NCI-H446 treated with DMSO at 0.1 percent for 48 hours (cell line): ENCODE measurements at places on chromosomes 5 and 9.

DNA sequence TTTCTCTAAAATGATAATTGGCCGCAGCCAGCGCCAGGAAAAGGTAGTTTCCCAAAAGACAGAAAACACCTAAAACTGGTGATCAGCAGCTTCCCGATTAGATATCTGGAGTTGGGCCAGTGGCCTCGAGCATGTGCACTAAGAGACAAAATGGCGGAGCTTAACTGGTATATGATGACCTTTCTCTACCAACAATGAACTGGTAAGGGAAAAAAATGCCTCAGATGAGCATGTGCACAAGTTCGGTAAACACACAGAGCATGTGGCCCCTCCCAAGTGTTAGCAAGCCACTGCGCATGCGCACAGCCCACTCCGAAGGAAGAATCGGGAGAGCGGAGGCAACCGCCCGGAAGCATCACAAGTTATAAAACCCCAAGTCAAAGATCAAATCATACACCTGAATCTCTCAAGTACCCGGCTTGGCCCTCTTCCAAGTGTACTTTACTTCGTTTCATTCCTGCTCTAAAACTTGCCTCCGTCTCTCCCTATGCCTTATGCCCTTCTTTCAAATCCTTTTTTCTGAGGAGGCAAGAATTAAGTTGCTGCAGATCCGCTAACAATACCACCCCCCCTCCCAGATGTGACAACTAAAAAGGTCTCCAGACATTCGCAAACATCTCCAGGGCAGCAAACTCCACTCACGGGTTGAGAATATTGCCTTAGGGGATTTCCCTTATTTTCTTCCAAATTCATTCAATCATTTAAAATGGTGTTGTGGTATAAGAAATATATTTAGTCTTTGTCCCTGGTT lies 15.0 kb upstream of the PTBP3 start:
- no peak for DNase-seq

DNA sequence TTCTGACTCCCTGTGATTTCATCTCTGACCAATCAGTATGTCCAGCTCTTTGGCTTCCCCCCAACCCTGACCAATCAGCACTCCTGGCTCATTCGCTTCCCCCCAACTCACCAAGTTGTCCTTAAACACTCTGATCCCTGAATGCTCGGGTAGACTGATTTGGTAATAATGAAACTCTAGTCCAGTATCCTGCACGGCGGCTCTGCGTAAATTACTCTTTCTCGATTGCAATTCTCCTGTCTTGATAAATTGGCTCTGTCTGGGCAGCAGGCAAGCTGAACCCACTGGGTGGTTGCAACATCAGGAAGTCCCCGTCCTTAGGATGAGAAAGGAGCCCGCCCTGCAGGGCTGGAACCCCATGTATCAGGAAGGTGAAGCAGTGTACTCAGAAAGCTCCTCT lies 10.4 kb downstream of the FCN2 start:
- DNase-seq, result no peak

GRCh38 chr5:111738118-111738517 lies 18.9 kb downstream of the NREP start:
- DNase-seq, result no peak

GRCh38 chr5:114176356-114176755 lies 185.5 kb upstream of the KCNN2 start:
- DNase-seq, result no peak

DNA sequence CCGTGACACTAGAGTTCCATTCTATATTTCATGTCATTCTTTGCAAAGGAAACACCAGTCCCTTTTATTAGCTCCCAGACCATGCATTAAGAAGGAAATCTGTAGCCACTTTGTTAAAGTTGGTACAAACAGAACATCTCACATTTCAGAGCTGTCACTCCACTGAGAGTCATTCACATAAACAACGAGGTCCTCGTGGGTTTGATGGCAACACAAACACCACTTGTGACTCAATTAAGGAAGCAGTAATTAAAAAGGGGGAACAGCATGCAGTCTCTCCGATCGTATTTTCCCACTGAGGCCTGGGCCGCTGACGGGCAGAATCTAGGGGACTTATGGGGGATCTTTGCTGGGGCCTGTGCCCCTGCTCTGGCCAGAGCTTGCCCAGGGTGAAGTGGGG lies 94.2 kb upstream of the ZNF618 start:
- DNase-seq, result no peak

- no peak for DNase-seq
These were observed 415.2 kb upstream of the SMARCA2 start for GRCh38 chr9:1599961-1600360.

DNA sequence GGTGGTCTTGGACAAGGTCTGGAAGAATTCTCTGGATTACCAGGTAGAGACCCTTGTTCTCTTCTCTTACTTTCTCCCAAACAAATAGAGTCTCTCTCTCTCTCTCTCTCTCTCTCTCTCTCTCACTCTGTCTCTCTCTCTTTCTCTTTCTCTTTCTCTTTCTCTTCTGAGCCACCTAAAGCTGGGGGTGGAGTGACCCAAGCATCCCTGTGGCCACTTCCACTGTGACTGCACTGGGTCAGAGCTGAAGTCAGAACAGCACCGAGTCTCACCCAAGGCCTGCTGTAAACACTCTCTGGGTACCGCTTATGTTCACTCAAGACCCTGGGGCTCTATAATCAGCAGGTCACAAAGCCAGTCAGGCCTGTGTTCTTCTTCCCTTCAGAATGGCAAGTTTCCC lies 513.7 kb downstream of the EBF1 start:
- DNase-seq, result no peak

DNA sequence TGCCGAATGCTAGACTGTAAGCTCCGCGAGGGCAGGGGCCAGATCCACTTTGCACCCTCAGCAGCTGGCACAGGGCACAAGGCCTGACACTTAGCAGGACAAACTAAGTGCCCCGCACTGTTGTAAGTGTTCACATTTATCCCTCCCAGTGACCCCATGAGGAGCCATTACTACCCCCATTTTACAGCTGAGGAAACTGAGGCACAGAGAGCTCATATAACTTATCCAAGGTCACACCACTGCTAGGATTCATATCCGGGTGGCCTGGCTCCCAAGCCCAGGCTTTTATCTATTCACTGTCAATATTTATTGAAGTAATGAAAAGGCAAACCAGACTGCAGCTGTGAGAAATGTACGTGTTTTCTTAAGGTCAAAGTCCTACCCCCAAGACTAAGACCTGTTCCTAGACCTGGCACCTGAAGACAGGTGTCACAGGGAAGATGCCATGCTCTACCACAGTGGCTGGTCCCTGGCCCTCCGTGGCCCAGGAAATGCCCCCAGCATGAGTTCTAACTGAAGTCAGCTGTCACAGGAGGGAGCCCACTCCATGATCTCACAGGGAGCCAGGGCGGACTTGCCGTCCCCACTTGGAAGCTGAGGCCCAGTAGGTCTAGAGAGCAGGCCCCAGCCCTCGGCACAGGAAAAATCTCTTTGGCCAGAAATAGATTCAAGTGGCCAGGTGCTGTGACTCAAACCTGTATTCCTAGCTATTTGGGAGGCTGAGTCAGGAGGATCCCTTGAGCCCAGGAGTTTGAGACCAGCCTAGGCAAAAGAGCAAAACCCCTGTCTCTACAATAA lies 74.7 kb upstream of the IL17B start:
- no peak for DNase-seq

DNA sequence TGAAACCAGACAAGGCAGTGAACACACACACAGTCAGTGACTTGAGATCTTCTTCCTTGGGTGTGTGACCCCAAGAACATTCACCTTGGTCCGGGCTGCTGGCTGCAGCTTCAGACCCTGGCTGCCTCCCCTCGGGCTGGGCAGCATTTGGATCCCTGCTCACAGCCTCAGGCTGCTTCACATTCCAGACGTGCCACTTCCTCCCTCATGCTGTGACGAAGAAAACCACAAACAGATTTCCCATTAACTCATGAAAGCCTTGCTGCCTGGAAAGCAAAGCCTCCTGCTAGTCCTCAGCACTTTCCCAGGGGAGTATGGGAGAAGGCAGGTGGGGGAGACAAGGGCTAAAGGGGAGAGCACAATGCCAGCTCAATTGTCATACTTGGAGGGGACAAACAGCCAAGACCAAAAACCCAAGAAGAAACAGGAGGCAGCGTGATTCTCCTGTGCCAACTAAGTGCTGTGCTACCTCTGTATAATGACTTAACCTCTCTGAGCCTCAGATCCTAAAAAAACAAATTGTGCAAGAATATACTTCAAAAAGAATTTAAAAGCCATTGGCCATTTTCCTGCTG lies 594.6 kb upstream of the BRINP1 start:
- peak; percentile 19 for DNase-seq

DNA sequence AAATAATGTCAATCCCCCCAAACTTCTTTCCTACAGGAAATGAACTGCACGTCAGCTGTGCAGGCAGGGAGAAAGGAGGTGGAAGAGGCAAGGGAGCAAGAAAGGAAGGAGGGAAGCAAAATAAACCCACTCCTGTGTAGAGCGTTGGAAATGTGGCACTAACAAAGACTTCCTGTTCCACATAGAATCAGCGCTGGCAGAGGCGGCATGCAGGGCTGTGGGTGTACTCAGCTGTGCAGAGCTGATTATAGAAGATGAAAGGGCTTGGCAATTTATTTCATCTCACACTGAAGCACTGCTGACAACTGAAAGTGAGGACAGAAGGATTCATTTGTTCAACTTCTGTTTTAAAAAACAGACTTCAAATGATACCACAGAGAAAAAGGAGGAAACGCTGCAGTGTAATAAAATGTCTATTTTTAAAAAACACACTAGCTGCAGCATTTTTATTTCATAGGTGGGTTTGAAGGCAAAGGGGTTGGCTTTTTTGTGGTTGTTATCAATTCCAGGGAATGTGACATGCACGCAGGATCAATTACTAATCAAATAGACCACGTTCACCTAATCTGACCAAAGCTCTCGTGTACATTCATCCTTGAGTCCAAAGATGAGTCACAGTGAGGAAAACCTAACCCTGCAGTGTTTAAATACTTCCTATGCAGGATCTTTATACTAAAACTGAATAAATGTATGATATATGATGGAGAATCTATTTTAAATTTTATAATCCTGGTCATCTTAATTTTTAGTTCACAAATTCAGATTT lies 583.5 kb downstream of the ZNF608 start:
- no peak for DNase-seq

DNA sequence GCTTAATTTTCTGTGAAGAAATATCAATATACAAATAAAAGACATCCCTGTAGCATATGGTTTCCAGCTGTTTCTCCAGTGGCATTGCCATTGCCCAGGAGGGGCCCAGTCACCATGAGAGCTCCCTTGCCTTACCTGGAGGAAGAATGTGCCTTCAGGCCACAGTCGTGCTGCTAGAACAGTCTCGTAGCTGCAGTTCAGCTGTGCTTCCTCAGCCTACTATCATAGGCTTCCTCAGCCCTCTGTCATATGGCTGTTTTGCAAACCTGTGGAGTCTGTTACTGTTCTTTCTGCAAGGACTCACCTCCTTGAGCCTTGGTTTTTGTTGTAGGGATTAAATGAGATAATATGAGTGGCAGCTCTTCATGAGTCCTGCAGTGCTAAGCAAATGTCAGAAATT lies 67.6 kb downstream of the RCL1 start:
- no peak for DNase-seq

DNA sequence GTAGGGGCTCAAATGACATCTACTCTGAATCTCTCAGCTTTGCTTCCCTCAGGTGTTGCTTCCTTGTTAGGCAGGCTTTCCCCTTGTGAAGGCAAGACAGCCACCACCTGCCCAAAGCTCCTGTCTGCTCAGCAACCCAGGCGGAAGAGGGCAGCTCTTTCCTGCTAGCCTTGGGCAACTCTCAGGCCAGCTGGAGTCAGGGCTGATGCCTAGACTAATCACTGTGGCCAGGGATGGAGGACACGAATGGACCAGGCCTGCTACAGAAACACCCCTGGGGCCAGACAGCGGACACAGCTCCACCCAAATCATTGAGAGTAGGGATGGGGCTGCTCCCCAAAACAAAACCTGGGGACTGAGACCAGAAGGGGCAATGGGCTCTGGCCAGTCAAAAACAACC lies 138.0 kb downstream of the MTX3 start:
- no peak for DNase-seq

DNA sequence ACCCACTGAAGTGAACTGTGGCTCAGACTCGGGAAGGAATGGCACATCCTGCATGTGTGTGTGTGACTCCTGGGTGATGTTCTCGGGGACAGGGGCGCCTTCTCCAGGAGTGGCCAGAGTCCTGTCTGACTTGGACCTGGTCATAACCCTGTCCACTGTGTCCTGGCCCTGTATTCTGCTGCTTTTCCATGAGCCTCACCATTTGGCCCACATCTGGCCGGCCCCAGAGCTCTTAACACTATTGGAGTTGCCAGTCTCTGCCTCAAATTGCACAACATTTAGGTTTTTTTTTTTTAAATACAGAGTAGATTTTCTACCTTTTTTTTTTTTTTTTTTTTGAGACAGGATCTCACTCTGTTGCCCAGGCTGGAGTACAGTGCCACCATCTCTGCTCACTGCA lies 278.3 kb upstream of the TUT7 start:
- DNase-seq, result no peak

DNA sequence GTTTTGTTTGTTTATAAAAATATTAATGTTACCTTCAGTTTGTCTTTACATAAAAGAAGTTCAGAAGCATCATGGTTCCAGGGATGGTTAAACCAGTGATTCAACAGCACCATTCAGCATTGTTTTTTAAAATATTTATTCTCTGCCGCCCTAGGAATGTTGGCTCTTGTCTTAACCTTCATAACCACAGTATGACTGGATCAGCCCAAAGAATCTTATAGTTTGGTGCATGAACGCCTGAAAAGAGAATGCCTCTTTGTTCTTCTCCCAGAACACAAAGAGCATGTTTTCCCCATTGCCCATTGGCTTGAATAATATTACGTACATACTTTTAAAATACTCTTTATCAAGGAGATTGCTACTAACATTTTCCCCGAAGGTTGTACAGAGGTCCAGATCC lies 413.4 kb downstream of the ANXA1 start:
- no peak for DNase-seq

DNA sequence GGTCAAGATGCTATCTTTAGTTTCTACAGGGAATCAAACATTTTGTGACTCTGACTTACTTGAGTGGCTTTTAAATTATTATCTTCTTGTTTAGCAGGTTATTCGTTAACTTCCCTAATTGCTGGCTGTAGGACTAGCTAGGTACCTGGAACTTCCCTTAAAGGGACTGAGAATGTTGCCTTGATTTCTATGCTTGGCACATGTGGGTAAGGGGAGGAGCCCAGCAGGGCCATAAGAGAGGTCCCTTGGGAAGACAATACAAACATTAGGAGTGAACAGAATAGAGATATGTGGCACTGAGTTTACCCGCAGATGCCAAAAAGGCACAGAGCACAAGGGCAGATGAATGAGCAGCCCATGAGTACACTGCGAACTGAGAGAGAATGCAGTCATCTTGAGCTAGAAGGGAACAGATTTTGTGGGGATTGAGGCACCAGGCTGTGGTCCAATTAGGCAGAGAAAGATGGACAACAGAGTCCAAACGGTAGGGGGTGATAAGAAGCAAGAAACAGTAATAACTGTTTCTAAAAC lies 9.8 kb downstream of the CKMT2 start:
- peak; percentile 15 for DNase-seq
